ENCODE measurements at places on chromosomes 3 and 15.

- DNase-seq: peak; percentile 3
Observed at GRCh38 chr3:25856902-25857518, 67.1 kb downstream of the OXSM start.

DNA sequence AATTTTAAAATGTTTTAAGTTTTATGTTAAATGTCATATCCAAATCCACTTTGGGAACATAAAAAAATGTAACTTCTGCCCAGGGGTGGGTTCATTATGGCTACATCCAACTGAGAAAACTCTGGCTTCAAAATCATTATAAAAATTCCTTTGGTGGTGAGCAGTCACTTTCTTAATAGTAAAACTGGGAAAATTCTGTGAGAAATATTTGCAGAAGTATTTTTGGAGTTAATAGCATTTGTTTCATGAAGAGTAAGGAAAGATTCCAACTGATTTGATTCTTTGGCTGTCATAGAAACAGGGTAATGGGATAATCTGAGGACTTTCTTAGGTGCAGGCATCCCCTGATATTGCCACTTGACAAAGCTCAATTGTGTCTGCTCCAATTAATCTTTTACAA lies 38.8 kb downstream of the CPA3 start:
- DNase-seq: no peak

DNA sequence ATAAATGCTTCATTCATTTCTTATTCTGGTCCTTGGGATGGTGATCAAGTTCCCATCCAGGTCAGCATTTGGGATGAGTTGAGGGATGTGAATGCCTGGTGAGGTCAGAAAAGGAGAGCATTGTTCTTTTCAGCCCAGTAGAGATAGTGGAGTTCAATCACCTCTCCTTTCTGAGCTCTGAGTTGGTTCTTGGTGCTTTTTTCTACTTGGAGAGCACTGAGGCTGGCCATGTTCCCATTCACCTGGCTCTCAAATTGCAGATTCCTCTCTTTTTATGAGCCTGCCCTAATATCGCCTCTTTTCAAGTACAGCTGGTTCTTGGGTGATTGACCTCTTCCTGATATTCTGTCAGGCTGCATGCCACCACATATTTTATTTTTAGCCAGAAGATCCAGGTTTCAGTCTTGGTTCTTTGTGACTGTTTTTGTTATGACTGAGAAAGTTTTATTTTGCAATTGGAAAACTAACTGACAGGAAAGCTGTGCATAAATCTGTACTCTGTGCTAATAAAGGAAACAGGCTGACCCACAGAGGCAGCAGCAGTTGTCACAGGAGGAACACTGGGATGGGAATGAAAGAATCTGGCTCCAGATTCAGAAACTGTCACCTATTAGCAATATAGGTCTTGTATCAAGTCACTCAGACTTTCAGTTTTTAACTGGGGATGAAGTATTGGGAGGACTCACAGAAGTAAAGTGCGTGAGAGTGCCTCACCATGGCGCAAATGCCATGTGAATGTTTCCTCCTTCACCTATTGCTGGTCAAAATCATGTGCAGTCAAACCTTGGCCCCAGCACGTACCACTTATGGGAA lies 10.7 kb downstream of the AQP9 start:
- DNase-seq: no peak

DNA sequence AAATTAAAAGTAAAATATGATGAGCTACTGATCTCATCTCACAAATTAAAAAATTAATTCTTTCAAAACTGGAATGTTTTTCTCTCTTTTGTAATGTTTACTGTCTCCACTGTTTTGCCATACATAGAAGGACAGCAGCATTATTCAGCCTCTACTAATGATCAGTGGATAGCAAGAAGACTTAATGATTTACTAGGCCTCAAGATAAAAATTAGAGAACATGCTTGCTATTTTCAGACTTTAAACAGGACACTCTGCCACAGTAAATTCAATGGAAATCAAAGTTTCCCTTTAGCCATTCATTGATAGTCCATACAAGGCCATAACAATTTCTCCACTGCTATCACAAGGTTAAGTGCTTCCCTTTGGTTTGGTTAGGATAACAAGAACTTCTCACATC lies 129.4 kb downstream of the TMCC1 start:
- no peak for DNase-seq

DNA sequence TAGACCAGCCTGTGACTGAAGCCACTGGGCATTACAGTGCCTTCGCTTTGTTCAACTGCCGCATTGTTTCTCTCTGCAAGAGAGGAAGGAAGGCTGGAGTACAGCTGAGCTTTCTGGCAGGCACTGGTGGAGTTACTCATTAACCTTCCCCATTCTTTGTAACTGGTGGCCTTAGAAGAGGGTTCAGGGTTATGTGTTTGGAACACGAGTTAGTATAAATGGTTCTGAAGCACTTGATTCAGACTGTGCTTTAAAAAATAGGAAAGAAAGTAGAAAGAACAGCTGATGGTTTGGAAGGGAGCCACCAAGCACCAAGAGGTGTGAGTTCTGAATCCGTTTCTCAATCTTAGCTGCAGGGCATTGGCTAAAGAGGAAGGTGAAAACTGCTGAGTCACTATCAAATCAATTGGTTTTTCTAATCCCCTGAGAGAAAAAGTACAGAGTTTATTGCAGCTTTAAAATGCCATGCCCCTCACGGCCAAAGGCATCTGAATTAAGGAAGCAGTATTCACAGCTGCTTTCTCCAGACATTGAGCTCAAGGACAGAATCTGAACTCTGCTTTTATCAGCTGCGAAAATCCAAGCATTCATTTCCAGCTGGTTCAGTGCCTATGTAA lies 3.6 kb downstream of the HGD start:
- DNase-seq: no peak

GRCh38 chr3:138253609-138254008 lies 66.5 kb downstream of the ARMC8 start:
- no peak for DNase-seq

GRCh38 chr3:142982038-142982773 lies 18.7 kb upstream of the PAQR9 start:
- no peak for DNase-seq

- DNase-seq: no peak
Observed at GRCh38 chr3:134721214-134721613, 70.4 kb upstream of the KY start.

GRCh38 chr3:107574650-107575049 lies 51.9 kb downstream of the BBX start:
- no peak for DNase-seq

- no peak for DNase-seq
Observed at GRCh38 chr3:39801216-39801615, 8.2 kb upstream of the MYRIP start.

DNA sequence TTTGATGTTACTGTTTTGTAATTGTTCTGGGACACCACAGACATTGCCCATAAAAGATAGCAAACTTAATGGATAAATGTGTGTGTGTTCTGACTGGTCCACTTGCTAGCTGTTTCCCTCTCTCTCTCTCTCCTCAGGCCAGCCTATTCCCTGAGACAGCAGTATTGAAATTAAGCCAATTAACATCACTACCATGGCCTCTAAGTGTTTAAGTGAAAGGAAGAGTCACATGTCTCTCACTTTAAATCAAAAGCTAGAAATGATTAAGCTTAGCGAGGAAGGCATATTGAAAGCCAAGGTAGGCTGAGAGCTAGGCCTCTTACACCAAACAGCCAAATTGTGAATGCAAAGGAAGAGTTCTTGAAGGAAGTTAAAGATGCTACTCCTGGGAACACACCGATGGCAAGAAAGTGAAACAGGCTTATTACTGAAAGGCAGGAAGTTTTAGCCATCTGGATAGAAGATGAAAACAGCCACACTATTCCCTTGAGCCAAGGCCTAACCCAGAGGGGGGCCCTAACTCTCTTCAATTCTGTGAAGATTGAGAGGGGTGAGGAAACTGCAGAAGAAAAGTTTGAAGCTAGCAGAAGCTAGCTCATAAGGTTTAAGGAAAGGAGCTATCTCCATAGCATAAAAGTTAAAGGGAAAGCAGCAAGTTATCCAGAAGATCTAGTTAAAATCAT lies 295.1 kb downstream of the CHST2 start:
- DNase-seq: no peak

DNA sequence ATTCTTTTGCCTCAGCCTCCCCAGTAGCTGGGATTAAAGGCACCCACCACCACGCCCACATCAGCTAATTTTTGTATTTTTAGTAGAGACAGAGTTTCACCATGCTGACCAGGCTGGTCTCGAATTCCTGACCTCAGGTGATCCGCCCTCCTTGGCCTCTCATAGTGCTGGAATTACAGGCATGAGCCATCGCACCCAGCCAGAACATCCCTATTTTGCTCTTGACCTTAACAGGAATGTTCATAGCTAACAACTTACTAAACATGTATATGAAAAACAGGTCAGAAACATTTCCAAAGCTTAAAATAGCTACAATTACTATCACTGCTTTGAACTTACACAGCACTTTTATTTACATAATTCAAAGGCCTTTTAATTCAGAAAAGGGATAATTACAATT lies 33.7 kb downstream of the UQCC5 start:
- no peak for DNase-seq

GRCh38 chr3:122627301-122627700 lies 49.9 kb downstream of the PARP15 start:
- DNase-seq: no peak

DNA sequence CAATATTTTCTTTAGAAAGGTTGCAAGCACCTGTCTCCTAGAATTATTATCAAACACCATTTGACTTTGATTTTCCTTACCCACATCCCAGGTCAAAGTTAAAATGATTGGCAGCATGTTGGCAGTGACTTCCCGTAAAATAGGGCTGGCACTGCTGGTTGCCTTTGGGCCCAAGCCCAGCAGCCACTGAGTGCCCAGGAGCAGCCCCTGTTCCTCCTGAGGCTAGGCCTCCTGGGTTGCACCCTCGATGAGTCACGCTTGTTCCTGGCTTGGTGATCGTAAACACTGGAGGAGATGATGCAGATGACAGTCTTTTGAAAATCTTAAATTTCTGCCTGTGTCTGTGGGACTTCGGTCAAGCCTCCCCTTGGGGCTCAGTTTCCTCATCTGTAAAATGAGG lies 290.0 kb downstream of the TLE3 start:
- DNase-seq: no peak

DNA sequence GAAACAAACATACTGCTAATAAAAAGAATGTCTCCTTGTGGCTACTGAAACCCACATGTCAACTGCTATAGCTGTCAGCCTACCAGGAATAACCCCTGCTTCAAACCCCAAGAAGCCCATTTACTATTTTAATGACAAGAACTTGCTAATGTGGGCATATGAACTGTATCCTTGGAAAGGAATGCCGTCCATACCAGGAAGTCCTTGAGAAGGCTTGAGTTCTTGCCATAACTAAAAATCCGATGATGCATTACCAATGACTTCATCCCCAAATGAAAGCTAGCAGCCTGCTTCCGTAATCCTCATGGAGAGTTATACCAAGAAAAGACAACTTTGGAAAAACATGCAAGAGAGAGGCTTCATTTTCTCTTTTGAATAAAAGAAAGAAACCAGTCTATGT lies 34.8 kb downstream of the MINDY4B start:
- no peak for DNase-seq

DNA sequence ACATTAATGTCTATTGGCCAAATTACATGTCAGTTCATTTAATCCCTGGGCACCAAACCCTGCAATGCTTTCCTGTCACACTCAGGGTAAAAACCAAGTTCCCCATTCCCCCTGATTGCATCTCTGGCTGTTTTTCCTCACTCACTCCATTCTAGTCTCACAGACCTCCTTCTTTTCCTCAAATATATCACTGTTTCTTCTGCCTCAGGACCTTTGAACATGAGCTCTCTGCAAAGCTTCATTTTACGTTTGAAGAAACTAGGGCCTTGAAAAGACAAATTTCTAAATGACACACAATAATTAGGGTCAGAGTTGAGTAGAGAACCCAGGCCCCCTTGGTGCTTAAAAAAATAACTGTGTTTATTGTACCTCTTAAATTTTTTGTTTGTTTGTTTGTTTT lies 230.6 kb downstream of the THRB start:
- DNase-seq: no peak

DNA sequence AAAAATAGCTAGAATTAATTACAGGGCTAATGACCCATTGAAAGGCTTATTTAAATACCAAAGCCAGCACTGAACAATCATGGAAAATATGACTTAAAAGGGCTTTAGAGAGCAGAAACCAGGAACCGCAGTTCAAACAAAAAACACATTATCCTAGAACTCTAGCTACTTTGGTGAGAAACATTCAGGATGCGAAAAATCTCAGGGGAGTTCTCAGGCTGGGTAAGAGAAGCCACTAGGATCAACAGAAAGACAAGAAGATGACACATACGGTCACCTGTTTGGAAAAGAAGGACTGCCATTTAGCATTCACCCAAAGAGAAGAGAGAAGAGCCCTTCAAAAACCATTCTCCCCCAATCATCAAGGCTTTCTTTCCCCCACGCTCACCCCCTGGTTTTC lies 75.6 kb upstream of the ICE2 start:
- no peak for DNase-seq

DNA sequence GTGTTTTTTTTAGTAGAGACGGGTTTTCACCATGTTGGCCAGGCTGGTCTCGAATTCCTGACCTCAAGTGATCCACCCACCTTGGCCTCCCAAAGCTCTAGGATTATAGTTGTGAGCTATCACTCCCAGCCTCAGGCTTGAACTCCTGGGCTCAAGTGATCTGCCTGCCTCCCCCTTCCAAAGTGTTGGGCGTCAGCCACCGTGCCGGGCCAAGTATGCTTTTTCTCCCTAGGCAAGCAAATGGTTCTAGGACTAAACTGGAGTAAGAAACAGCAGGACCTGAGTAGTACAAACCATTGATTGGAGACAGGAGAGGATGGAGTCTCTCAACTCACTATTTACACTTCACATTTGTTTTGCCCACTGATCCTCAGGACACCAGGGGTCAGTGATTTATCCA lies 4.6 kb upstream of the PTPN9 start:
- no peak for DNase-seq

GRCh38 chr15:80010131-80010673 lies 39.2 kb upstream of the BCL2A1 start:
- DNase-seq: peak; percentile 50

GRCh38 chr3:115947325-115947724 lies 324.0 kb downstream of the GAP43 start:
- DNase-seq: no peak

DNA sequence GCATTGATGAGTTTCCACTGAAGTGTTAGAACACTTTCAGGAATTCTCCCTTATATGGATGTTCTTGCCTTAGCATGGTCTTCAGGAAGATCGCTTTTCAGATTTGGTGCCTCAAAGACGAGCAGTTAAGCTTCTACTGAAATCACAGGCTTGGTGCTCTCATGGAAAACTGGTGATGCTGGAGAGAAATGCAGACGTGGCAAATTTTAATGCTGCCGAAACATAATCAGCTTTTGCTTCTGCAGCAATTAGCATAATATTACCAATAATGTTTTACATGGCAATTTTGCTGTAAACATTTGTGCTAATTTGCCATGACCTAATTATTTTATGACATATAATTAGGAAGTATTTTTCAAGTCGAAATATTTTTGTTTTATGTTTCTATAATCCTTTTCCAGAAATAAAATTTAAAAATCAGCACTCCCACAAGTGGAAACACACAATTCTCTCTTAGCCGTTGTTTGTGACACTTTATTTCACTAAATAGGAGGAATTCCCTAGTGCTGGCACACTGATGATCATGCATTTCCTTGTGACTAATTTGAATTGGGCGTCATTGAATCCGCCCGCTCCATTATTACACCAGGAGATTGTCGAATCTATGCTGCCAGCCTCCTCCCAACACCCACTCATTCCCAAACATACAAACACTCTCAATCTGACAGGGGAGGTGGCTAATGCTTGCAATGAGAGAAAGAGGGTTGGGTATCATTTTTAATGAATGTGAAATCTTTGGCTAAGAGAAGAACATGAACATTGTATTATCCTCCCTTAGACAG lies 506.8 kb upstream of the PPP2R3A start:
- no peak for DNase-seq

- no peak for DNase-seq
Observed at GRCh38 chr3:45486136-45486535, 97.8 kb downstream of the LARS2 start.

GRCh38 chr3:139941580-139941979 lies 6.6 kb downstream of the CLSTN2 start:
- no peak for DNase-seq

Data from NCI-H1092 (cell line).